NCI-H1694 (cell line): ENCODE measurements at places on chromosomes 16 and 17.

DNA sequence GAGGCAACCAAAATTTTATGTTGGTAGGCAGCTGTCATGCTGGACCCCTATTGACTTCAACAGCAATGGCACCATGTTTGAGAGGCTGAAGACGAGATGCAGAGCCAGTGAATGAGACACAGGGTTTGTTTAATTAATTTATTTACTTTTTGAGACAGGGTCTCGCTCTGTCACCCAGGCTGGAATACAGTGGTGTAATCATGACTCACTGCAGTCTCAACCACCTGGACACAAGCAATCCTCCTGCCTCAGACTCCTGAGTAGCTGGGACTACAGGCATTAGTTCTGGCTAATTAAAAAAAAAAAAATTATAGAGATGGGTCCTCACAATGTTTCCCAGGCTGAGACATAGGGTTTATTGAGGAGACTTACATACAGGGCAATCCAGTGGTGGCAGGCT is 36.2 kb upstream of the PPM1D start:
- DNase-seq, result no peak

GRCh38 chr17:48150597-48151001 is 43.0 kb downstream of the SNX11 start:
- DNase-seq, result no peak

- no peak for DNase-seq
Measured at GRCh38 chr16:82061861-82062525, 26.9 kb downstream of the HSD17B2 start.

GRCh38 chr17:29390851-29391631 is 878 bp downstream of the TAOK1 start:
- no peak for DNase-seq

DNA sequence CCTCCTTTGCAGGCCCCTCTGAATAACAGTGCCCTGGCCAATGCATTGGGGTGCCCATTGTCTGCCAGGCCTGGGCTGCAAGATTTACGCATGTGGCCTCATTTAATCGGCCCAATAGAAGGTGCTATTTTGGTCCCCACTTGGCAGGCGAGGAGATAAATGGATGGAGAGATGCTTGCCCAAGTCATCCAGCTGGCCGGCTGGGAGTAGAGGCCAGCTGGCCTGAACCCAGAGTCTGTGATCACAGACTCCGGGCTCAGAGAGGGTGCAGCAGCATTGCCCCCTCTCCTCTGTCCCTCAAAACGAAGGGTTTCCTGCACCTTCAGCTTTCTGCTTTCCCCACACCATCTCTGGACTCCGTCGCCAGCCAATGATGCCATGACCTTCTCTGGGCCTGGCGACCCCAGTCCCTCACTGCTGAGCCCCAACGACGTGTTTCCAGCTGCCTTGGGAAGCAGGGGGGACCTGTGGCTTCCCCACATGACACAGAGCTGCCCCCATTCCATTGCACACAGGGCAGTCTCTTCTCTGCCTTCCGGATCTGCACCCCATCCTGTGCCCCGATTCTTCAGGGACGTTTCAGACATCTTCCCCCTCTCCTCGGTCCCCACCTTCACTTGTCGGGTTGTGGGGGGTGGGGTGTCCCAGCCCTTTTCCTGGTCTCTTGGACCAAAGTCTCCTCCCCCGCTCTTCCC is 3.5 kb upstream of the ADGRG1 start:
- no peak for DNase-seq

DNA sequence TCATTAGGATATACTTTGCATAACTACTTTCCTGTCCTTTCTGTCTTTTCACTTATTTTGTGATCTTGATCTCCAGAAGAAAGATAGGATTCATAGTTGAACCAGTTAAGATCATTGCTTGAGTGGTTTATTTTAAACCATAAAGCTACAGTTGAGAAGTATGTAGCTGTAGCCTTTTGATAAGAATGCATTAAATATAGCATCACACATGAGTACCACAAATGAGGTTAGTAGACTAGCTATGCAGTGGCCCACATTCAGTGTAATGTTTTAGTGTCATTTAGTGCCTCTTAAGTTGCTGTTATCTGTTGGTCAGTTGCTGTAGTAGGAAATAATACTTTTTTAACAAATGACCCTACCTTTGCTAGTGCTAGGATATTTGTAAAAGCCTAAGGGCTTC is 1.3 kb downstream of the NLK start:
- no peak for DNase-seq

DNA sequence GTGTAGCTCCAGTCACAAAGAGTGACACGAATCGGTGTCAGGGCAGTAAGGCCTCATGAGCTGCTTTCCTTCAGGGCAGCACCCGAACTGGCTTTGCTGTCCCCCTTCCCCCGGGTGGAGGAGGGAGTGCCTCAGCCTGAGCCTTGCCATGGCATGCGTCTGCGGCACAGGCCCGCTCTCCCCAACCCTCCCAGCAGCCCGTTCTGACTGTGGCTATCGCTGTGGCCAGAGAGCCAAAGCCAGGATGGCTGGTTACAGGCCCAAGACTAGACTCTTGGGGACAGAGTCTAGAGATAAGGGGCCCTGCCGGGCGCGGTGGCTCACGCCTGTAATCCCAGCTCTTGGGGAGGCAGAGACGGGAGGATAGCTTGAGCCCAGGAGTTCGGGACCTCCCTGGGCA is 25.9 kb downstream of the CLUH start:
- no peak for DNase-seq

DNA sequence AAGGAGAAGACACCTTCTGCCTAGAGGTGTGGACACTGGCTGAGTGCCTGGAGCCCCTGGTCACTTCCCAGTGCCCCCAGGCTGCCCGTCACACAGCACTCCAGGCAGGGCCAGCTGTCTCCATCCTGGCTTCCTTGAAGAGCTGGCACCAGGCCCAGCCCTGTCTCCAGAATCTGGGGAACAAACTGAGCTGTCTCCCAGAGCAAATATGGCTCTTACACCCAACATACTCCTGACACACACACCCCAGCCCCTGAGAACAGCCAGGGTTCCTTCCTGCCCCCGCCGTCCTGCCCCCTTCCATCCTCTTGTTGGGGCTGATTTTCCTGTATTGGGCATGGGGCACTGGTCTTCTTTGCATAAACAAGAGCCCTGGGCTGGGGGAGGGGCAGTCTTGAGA is 9.1 kb downstream of the NHERF1 start:
- DNase-seq, result no peak

DNA sequence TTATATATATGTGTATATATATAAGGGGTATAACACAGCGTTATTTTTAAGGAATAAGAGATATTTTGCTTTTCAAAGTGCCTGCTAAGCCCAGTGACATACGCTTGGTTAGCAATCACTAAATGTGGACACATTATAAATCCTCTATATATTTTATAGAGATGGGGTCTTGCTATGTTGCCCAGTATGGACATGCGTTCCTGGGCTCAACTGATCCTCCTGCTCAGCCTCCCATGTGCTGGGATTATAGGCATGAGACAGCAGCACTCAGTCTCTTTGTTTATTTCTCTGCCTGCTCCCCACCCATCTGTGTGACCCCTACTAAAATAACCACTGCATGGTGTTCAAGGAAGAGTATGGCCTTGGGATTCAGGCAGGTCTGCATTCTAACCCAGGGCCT is 63.4 kb downstream of the XYLT1 start:
- no peak for DNase-seq

GRCh38 chr17:82590881-82591539 is 57.2 kb downstream of the WDR45B start:
- no peak for DNase-seq

- no peak for DNase-seq
Measured at GRCh38 chr17:10089196-10089804, 109.1 kb downstream of the GAS7 start.

DNA sequence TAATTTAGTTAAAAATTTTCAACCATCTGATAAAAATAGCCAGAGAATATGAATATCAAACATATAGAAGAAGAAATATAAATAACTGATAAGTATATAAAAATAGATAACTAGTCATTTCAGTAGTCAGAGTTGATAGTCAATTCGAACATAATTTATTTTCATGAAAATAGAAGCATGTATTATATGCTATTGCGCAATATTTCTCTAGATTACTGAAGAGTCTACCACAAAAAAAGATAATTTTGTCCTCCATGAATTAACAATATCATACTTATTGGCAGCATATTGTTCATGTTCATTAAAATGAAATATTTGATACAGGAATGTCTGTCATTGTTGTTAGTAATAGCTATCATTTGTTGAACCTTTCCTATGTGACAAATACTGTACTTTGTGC is 376.2 kb upstream of the TOM1L1 start:
- no peak for DNase-seq

GRCh38 chr16:81539009-81539758 is 94.6 kb downstream of the CMIP start:
- no peak for DNase-seq

- DNase-seq, result no peak
Measured at GRCh38 chr16:57807968-57808528, 5.8 kb upstream of the KIFC3 start.

- DNase-seq, result no peak
Measured at GRCh38 chr17:70265471-70265870, 96.1 kb downstream of the KCNJ2 start.

GRCh38 chr16:75181630-75182029 is 25.3 kb downstream of the CTRB2 start:
- DNase-seq, result no peak
